ENCODE measurements at places on chromosomes 11 and 22.
A peak's percentile ranks its signal among the peaks of the same experiment; 100 is the strongest.

- no peak for DNase-seq
Measured at GRCh38 chr22:50396751-50397370, 53.7 kb downstream of the PPP6R2 start.

- DNase-seq, result no peak
Measured at GRCh38 chr11:126438691-126439090, 83.2 kb downstream of the ST3GAL4 start.

DNA sequence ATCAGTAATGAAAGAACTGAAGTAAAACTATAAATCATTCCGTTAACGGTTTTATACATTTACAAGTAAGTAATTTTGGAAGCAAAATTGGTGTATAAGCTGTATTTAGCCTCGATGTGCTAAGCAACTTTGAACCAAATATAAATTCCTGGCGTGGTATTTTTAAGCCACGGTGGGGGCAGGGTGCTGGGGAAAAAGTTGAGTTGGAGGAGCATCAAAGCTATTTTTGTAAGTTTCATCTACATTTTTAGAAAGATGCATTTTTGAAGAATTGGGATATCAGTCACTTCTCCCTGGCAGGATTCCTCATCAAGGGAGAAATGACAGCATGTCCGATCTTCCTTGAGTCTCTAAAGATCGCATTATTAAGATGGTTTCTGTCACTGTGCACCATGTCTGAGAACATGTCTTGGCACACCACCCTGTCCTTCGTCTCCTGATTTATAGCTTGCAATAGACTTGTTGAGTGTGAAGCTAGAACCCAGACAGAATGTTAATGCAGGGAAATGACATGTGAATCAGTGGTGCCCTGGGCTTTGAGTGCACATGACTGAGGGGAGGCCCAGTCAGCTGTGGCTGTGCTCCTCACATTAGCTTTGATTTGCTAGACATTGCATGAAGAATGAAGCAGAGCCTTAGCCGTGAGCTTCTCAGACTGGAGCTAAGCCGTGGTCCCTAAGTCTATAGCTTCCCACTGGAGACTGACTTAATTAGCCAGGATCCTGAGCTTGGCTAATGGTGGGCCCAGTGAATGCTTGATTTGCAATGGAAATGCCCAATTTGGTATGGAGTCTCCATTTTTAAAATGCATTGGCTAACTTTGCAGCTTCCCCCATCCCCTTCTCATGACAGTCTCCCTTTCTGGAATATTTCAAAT lies 127.0 kb downstream of the COMMD9 start:
- no peak for DNase-seq

DNA sequence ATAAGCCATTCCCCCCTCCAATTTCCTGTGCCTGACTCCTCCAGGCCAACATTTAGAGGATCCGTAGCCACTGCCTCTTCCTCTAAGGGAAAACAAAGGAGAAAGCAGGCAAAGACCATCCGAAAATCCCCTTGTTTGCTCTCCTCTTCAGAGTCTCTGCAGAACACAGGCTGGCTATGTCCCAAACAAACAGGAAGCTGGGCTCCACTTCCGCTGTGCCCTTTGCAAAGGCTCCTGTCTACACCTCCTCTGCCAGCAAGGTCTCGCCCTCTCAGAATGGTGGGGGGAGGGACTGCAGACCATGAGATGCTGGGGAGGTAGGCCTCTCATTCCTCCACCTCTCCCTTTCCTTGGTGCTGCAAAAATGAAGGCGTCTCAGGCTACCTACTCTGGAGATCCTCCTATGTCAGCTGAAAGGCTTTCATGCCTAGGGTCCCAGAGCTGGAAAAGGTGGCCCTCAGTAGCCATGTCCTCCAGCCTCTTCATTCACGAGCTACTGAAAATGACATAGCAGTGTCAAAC lies 596.2 kb downstream of the BUD13 start:
- no peak for DNase-seq

DNA sequence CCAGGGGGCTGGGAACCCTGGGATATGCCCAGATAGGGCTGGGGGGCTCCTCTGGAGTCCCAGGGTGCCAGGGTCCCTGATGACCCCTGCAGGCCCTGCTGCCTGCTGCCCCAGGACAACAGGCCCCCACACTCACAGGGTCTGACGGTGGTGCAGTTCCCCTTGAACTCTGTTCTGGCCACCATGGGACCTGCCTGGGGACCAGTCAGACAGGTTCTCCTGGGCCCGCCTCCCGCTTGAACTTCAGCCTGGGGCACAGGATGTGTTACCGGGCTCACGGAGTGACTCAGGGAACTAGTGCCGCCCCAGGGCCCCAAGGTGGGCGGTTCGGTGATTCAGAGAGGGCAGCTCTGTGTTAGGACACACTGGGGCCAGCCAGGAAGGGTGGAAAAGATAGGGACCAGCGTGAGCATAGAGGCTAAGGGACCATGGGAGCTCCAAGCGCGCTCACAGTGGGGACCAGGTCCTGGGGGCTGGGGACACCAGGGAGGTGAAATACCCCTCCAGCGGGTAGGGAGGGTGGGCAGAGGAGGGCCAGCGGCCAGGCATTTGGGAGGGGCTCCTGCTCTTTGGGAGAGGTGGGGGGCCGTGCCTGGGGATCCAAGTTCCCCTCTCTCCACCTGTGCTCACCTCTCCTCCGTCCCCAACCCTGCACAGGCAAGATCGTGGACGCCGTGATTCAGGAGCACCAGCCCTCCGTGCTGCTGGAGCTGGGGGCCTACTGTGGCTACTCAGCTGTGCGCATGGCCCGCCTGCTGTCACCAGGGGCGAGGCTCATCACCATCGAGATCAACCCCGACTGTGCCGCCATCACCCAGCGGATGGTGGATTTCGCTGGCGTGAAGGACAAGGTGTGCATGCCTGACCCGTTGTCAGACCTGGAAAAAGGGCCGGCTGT lies 21.5 kb upstream of the TXNRD2 start:
- no peak for DNase-seq

DNA sequence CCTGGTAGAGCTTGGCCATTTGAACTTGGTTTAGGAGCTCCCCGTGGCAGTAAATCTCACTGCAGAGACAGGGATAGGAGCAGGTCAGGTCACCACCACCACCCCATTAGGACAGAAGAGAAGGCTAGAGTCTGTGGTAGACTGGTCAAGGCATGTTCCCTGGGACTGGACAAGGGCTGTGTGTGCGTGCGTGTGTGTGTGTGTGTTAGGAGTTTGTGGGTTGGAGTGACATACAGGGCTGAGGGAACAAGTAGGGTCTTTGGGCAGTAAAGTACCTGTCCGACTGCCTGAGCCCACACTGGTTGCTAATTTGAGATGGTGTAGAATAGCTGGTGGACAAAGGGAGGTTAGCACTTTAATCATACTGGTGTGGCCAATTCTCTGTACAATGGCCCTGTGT lies 16.1 kb downstream of the TREH start:
- no peak for DNase-seq

DNA sequence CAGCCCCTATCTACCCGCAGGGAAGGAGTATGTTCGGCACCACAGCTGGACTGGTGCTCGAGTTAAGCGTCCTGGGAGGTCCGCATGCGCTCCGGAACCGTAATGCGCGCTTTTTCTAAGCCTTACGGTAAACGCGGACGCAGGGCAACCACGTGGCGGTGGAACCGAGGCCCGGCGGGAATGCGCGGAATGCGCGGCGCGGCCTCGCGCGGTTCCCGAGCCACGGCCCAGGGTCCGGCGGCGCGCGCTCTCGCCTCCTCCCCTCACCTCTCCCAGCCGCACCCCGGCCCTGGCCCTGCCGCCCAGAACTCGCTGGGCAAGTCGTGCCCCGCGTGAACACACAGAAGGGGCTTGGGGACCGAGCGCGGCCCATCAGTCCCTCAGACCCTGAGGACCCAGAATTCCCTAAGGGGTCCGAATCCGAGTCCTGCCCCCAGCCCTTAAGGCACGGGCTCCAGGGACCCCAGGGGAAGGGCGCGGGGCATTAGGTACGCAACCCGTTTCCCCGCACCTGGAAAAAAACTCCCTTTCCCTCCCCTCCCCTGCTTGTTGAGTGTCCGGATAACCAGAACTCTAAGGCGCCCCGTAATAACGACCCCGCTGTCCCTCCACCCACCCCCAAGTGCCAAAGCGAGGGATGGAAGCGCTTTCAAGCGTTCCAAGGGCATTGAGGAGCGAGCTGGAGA lies 4.3 kb upstream of the CCND1 start:
- peak; percentile 79 for DNase-seq

DNA sequence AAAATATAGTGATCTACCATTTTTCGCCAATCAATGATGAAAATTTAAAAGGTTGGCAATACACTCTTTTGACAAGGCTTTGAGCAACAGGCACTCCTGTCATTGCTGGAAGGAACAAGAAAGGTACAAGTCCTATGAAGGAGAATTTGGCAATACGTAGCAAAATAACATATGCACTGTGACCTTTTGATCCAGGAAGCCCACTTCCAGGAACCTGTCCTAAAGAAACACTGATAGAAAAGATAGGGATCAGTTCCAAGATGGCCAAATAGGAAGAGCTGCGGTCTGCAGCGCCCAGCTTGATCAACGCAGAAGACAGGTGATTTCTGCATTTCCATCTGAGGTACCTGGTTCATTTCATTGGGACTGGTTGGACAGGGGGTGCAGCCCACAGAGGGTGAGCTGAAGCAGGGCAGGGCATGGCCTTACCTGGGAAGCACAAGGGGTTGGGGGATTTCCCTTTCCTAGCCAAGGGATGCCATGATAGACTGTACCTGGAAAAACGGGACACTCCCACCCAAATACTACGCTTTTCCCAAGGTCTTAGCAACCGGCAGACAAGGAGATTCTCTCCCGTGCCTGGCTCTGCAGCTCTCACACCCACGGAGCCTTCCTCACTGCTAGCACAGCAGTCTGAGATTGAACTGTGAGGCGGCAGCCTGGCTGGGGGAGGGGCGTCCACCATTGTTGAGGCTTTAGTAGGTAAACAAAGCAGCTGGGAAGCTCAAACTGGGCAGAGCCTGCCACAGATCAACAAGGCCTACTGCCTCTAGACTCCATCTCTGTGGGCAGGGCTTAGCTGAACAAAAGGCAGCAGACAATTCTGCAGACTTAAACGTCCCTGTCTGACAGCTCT lies 69.7 kb upstream of the GALNT18 start:
- no peak for DNase-seq

- no peak for DNase-seq
Measured at GRCh38 chr11:86644291-86644690, 28.1 kb downstream of the ME3 start.

GRCh38 chr11:67656278-67656922 lies 5.9 kb upstream of the ACY3 start:
- no peak for DNase-seq

GRCh38 chr11:29159552-29160465 lies 857.0 kb downstream of the KCNA4 start:
- DNase-seq, result peak; percentile 38

- no peak for DNase-seq
Measured at GRCh38 chr11:119319136-119319699, 2.3 kb upstream of the MCAM start.

- no peak for DNase-seq
Measured at GRCh38 chr11:4680341-4680740, 17.3 kb downstream of the OR51E2 start.

GRCh38 chr11:36056160-36056751 lies 112.4 kb downstream of the LDLRAD3 start:
- no peak for DNase-seq

- no peak for DNase-seq
Measured at GRCh38 chr11:43518408-43519160, 159.9 kb downstream of the TTC17 start.

GRCh38 chr22:46758867-46759290 lies 3.6 kb upstream of the TBC1D22A start:
- DNase-seq, result no peak

GRCh38 chr22:38038426-38038825 lies 18.8 kb upstream of the PICK1 start:
- no peak for DNase-seq

GRCh38 chr11:120229451-120230424 lies 10.2 kb upstream of the POU2F3 start:
- DNase-seq, result no peak

DNA sequence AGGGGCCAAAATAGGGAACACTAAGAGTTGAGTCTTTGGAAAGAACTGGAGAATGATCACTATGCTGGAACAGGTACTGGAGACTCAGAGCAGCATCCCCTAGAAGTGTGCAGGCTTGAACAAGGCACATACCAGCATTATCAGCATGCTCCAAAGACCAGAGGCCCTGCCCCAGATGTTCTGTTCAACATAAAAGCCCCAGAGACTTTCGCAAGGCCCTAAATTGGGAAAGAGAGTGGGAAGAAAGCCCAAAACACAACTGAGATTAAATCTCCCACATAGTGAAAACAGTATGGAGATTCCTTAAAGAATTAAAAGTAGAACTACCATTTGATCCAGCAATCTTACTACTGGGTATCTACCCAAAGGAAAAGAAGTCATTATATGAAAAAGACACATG lies 9.4 kb downstream of the CNGA4 start:
- DNase-seq, result peak; percentile 19

- no peak for DNase-seq
Measured at GRCh38 chr11:91700854-91701253, 523.8 kb upstream of the FAT3 start.

DNA sequence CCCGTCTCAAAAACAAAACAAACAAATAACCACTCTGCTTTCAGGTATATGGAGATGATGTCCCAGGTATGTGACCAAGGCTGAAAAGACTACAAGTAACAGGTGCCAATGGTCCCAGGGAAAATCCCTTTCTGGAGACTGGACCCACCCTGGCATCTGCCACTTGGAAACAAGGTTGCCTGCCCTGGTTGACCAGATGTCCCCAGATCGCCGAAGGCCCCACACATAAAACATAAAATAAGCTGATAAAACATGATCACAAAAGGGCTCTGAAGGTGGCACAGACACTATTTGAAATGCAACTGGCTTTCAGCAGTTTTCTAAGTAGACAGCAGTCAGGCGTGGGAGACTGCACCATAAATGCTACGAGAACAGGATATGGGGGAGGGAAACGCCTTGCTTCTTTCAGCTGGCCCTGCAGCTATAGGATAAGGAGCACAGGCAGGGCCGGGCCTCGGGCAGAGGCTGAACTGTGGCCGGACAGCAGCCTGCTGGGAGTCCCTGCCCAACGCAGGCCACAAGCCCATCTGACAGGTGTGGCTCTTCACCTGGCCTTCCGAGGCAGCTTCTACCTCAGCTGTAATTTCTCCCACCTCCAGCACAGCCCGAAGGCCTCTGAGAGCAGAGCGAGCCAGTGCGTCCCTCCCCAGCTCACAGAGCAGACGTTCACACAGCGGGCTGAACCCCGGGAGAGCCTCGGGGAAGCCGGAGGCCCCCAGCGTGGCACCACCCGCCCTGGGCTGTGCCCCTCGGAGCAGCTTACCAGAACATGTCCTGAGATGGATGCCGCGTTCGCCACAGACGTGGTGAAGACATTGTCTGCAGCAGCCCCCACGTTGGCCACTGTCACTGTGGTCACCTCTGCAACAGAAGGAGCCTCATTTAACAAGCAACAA lies 4.0 kb downstream of the DEAF1 start:
- no peak for DNase-seq
